Foreskin melanocyte (primary cell): ENCODE measurements at places on chromosomes 1 and 21.
A peak's percentile ranks its signal among the peaks of the same experiment; 100 is the strongest.

GRCh38 chr1:228289239-228289849 is 81.5 kb downstream of the OBSCN start:
- DNase-seq, result no peak

DNA sequence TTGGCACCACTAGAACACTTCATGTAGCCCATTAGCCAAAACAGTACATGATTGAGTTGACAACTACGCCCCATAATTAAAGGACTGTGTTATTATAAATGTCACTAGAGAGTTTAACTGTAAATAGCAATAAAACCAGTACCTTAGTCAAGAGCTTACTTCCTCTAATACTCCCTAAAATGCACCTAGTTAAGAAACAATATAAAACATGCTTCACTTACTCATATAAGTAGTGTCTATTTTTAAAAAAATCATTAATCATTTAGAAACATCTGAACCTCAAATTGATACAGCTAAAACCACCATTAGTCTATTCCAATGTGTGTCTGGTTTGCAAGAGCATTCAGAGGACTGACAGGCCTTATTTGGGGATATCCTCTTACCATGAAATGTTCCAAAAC is 25.3 kb downstream of the PTP4A2 start:
- no peak for DNase-seq

DNA sequence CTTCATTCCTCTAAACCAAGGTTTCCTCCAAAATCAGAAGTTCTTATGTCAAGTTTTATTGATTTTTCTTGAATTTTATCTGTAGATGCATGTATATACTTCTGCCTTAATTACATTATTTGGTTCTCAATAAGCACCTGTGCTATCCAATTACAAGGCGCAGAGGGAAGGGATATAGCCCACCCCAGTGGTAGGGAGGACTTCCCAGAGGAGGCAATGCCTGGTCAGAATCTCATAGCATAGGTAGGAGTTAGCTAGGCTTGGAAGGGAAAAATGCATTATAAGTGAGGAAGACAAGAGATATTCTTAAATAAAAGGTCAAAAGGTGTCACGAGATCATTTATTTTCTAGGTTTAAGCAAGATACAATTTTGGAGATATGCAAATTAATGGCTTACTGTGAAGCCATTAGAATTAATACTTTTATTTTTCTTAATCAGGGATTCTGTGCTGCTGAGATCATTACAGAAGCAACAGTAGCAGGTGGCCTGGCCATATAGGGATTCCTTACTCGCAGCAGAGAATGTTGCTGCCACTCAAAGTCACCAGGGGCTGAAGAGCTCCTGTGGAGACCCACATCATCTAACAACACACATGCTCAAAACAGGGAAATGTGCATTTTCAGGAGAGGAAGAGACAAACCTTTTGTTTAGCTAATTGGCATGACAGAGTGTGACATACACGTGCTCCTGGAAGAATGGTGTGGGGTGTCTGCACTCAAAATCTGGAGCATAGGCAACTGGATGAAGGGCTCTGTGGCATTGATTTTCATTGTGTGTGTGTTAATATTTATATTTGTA is 178.3 kb downstream of the ATG4C start:
- DNase-seq, result no peak

DNA sequence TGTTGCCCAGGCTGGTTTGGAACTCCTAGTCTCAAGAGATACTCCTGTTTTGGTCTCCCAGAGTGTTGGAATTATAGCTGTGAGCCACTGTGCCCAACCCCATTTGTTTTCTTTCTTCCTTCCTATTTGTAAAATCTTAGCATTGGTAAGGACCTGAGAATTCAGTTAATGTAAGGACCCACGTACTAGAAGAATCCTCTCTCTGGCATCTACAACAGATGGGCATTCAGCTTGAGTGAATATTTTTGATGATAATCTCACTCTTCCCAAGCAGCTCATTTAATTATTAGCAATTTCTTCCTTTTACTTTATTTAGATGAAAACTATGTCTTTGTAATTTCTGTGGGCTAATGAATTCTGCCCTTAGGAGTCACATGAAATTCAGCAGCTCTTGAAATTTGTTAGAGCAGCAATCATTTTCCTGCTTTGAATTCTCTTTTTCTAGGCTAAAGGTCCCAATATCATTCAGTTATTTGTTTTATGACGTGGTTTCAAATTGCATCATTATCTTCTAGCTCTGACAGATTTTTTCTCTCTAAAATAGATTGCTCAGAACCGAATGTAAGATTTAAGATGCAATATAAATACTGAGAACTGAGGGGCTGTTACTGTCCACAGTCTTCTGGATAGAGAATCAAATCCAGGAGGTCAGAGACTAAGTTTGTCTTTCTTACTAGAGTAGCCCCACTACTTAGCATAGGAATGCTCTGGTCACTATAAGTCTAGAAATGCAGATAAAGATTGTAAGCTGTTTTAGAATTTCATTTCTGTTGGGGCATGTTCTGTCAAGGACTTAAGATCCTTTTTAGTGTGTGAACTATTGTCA is 59.4 kb downstream of the EPB41 start:
- DNase-seq, result peak; percentile 30

GRCh38 chr1:118744420-118744819 is 243.7 kb downstream of the TBX15 start:
- no peak for DNase-seq

DNA sequence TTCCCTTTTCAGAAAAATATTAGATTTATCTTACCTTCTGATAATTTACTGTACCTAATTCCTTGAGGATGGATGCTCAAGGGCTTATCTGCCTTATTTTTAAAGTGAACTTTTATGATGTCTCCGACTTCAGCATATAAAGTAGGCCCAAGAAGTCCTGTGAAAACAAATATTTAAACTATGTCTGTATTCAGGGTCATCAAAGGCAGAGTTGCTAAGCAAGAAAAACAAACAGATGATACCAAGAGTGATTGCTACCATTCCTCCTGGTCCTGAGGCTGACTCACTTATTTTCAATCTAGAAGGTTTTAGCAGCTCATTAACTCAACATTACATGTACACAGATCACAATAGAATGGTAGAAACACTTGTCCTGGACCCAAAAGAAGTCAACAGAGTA is 14.1 kb downstream of the F5 start:
- DNase-seq, result no peak

DNA sequence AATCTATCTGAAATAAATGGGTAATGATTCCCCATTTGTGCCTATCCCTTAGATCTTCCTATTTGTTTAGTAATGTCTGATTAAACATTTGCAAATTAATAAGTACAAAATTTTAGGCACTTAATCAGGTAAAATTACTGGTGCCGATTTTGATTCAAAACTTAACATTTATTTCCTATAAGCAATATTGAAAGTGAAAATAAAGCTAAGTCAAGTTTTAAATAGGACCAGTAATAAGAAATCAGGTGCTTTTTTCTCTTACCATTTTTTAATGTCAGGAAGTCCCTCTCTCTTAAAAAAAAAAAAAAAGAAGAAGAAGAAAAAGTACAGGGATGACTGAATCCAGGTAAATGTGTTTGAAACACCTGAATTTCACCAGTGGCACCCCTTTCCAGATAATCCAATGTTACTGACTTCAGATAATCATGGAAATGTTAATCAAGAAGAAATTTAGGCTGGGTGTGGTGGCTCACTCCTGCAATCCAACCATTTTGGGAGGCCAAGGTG is 836 bp upstream of the GBP4 start:
- DNase-seq, result no peak

DNA sequence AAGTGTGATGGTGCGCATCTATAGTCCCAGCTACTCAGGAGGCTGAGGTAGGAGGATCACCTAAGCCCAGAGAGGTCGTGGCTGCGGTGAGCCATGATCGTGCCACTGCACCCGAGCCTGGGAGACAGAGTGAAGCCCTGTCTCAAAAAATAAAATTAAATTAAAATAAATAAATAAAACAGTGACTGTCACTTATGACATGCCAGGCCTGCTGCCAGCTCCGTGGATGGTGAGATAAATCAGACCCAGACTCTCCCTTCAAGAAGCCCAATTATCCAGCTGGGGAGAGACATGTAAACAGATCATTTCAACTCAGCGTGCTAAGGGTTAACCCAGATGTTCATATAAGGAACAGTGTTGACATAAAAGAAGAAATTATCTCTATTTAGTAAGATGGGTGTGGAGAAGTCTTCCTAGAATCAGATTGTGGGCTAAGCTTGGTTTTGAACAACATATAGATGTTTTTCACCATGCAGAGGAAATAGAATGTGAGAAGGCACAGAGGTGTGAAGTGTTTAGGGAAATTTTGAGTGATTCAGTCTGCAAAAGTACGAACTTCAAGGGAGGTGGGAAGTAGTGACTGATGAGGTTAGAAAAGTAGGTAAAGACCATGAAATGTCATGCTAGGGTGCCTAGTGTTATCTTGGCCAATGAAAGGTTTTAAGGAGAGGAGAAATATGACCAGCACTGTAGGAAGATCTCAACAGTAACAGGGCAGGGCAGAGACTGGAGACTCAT is 18.3 kb downstream of the YARS1 start:
- no peak for DNase-seq

DNA sequence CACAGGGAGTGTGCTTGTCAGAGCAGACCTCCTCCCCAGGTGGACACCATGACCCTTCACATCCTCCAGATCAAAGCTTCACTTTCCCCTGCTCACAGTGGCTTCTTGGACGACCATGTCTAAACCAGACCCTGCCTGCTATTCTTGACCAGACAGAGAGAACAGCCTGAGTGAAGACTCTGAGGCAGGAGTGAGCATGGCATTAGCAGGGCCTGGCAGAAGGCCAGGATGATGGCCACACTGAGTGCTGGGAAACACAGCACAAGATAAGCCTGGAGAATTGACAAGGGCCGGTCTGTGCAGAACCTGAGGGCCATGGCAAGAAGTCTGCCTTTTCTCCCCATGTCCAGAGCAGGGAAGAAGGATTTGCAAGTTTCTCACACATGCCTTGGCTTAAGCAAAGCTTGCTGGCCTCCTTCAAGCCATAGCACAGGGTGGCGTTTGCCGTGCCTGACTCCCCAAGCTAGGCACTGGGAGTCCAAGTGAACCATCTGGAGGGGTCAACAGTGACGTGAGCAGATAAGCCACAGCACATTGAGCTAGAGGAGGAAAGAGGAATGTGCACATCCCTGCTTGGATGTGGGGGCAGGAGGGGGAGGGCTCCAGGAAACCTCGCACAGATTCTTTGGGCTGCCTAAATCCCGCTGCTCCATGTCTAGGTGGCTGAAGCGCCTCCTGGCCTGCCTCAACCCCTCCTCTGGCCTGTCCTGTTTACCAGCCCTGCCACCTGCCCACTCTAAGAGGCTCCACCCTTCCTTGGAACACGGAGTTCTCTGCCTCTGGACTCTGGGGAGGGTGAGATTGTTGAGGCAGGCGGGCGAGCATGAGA is 87.1 kb downstream of the CD58 start:
- DNase-seq, result no peak

- no peak for DNase-seq
Measured at GRCh38 chr1:1121611-1122077, 5.8 kb upstream of the C1orf159 start.

DNA sequence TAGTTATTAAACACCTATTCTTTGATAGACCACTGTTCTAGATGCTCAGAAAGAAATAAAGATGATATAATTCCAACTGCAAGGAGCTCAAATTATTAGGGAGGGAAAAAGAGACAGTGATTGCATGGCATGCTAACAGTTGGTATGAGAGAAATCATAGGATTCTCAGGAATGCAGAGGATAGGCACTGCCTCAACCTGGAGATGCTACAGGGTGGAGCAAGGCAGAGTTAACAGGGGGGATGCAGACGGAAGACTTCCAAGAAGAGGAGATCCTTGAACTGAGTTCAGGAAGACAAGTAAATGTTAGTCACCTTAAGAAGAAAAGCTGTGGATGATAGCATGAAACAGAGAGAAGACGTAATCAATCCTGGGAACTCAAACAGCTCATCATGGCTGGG is 123.7 kb downstream of the DAB1 start:
- DNase-seq, result no peak

- peak; percentile 38 for DNase-seq
Measured at GRCh38 chr1:11929849-11930248, 3.6 kb upstream of the KIAA2013 start.

GRCh38 chr1:228487336-228488124 is at the start of gene RNF187:
Gene RNF187 (plus strand): TSS chr1:228487382.
- no peak for DNase-seq

DNA sequence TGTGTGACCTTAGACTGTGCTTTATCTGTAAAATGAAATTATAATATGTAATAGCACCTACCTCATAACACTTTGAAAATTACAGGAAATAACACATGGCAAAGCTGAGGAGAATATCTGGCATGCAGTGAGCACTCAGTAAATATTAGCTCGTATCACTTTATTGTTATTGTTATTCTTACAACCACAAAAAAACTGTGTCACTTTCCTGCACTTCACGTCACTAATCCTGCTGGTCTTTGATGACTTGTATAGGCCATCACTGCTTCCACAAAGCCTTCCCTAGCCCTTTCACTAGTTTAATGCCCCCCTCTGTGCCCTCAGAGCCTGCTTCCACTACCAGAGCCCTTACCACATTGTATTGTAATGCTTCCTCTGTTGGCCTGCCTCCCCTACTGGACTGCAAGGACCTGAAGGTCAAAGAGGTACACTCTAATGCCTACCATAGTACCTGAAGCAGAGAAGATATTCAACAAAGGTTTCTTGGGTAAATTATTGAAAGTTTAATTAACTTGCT is 231.6 kb downstream of the NFIA start:
- DNase-seq, result no peak

DNA sequence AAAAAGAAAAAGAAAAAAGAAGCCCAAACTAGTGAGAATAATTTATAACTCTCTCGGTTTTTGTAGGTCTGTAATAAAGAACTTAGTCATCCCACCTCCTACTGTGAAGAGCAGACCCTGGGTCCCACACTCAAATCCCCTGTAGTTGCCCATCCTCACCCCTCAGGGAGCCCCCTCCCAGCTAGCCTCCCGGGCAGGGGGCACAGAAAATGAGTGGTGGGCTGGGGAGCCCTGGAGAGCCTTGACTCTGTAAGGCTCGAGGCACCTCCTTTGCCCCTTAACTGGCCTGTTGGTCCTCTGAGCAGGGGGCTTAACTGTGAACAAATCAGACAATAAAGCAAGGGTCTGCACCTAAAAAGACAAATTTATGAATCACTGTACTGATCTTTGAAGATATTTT is 57.5 kb upstream of the PRKACB start:
- no peak for DNase-seq

DNA sequence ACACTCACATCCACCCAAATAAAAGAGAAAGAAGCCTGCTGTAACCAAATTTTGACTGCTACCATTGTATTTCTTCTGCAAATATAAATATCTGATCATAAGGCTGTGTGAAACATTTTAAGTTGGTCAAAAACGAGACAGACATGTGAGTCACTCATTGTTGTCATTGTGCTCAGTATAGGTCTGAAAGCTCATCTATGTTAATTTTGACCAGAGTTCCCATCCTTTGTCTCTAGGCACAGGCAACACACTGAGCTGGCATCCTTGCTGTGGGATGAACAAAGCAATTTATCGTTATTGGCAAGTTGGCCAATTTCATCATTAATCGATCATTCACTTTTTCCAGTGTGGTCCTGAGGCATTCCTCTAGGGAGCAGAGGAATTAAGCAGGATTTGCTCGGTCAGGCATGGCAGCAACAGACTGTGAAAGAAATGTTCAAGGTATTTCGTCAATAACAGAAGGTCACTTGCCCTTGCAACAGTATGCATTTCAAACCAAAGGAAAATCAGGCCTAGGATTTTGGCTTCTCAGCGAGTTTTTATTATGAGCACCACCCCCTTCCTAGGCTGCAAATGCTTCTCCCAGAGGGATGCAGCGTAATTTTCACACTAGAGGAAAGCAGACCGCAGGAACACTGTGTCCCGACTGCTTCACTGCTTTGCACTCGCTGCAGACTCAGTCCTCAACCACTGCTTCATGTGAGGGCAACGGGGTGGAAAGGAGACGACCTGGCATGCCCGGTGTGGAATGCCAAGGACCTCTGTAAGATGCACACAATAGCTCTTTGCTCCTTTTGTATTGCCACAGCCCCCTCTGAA is 87.9 kb upstream of the SMYD2 start:
- DNase-seq, result peak; percentile 28

- DNase-seq, result peak; percentile 49
Measured at GRCh38 chr1:26993237-26994019, at the start of gene TRNP1. Gene TRNP1 (plus strand): TSS chr1:26993692. CDS start chr1:26993787, 95 bp downstream.
